Endothelial cell of umbilical vein (primary cell): ENCODE measurements at places on chromosomes 3 and 15. TPM values are rescaled to one million over a fixed set of nuclear protein-coding genes. Genes with fewer than 3 reads are reported as not detected.

DNA sequence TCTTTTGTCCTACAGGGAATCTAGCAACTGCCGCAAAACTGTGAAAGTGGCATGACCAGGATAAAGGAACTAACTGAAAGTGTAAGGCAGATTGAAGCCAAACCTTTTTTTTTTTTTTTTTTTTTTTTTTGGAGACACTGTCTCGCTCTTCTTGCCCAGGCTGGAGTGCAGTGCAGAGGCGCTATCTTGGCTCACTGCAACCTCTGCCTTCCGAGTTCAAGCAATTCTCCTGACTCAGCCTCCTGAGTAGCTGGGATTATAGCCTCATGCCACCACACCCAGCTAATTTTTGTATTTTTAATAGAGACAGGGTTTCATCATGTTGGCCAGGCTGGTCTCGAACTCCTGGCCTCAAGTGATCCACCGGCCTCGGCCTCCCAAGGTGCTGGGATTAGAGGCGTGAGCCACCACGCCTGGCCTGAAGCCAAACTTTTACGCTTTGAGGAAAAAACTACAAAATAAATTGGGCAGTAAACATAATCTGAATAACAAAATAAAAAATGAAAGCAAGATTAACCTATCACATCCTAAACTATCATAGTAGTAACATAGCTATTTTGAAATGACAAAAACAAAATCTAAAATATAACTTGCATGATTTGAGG, 9.7 kb downstream of the SLTM start:
- no peak for DNase-seq

GRCh38 chr3:125367403-125368230, 7.5 kb downstream of the ZNF148 start:
- no peak for DNase-seq

Gene HYAL1
- total RNA-seq = 1.6 and 2.2 TPM in 2 replicates

DNA sequence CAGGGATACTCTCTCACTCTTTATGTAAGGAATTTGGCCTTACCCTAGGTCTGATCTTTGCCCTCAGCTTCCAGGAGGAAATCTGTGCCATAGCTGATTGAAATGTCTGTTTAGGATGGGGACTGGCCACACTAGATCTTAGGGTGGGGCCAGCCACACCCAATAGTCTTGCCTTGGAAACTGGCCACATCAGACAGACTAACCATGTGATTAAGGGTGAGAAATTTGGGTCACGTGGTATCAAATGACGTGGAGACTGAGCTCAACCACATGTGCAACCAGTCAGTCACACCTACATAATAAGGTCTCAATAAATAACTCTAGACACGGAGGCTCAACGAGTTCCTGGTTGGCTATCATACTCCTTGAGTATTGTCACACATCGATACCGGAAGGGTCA, 113.5 kb downstream of the CNTN3 start:
- no peak for DNase-seq

DNA sequence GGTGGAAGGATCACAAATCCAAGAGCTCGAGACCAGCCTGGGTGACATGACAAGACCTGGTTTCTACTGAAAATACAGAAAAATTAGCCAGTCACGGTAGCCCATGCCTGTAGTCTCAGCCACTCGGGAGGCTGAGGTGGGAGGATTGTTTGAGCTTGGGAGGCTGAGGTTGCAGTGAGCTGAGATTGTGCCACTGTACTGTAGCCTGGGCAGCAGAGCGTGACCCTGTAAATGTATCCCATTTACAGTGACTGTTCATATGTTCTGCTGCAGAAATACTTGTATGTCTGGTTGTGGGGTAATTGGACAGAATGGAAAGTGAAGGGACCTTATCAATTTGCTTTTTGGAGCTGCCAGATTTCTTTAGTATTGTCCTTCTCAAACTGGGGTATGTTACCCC, 24.9 kb downstream of the ATG7 start:
- no peak for DNase-seq

DNA sequence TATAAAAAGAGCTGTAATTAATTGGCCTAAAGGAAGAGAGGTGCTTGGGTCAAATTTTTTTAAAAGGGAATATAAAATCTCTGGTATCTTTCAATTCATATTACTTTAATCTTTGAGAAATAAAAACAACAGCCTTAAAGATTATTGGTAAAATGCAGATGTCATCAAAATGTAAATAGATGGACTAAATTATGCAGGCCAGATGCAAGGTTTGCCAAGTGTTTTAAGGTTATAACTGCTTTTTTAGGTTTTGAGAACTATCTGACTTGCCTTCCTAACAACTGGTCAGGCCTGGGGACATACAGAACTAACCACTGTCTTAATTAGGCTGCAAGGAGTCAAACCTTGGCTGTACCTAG, 20.0 kb upstream of the OR5H1 start:
- no peak for DNase-seq

Gene CYP1A1
- total RNA-seq = 5.8 and 7.6 TPM in 2 replicates

GRCh38 chr15:71151081-71151480, 35.8 kb downstream of the THSD4 start:
- DNase-seq = no peak

DNA sequence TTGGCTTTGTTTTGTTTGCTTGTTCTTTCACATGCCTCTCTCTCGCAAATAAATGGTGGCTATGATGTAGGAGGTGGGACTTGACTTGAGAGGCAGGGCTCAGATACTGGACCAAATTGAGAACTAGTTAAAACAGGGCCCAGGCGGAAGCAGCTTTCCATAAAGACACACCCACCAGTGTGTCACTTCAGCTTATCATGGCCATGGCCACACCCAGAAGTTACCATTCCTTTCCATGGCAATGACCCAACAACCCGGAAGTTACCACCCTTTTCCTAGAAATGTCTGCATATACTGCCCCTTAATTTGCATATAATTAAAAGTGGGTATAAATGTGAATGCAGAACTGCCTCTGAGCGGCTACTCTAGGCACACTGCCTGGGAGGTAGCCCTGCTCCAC, 62.6 kb upstream of the CNTN4 start:
- DNase-seq = no peak

Gene MESP1
- 1.0 and 1.7 TPM in 2 replicates for total RNA-seq

Gene RBMS3
- 37.3 and 42.3 TPM in 2 replicates for total RNA-seq

DNA sequence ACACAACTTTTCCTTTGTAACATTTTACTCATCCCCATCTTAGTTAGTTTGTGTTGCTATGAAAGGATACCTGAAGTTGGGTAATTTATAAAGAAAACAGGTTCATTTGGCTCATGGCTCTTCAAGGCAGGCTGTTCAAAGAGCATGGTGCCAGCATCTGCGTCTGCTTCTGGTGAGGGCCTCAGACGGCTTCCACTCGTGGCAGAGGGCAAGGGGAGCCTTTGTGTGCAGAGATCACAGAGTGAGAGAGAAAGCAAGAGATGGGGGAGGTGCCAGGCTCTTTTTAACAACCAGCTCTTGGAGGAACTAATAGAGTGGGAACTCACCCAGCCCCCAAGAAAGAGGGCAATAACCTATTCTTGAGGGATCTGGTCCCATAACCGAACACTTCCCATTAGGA, 23.1 kb downstream of the PLA2G4F start:
- DNase-seq = no peak

- DNase-seq = peak; percentile 88
Measured at GRCh38 chr3:152298393-152299248, 29.9 kb downstream of the MBNL1 start.

DNA sequence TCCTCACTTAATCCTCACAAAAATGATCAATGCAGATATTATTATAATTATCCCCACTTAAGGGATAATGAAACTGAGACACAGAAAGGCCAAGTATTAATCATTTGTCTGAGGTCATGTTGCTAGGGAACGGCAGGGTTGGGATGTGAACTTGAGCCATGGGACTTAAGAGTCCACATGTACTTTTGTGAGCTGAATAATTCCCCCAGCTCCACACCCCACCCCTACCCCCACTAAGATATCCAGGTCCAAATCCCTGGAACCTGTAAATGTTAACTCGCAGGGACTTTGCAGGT, 290.5 kb upstream of the GADL1 start:
- no peak for DNase-seq

DNA sequence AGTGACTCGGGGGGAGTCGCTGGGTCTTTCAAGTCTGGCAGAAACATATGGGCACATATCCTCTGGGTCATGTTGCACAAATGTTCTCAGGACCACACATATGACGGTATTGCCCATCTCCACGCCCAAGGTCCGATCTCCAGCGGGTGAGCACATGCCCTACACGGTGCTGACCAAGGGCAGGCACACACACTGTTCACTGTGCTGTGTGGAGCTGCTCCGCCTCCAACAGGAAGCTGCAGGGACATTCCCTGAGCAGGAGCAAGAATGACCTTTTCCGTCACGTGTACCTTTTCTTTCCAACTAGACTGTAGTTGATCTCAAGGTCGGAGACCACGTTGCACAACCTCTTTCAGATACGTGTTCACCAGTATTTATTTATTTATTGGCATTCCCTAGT, 41.7 kb upstream of the B3GNT5 start:
- DNase-seq = no peak

- no peak for DNase-seq
Measured at GRCh38 chr15:88908697-88909621, 4.2 kb downstream of the MFGE8 start.

GRCh38 chr15:77738038-77738370, 105.3 kb upstream of the LINGO1 start:
- DNase-seq = no peak

DNA sequence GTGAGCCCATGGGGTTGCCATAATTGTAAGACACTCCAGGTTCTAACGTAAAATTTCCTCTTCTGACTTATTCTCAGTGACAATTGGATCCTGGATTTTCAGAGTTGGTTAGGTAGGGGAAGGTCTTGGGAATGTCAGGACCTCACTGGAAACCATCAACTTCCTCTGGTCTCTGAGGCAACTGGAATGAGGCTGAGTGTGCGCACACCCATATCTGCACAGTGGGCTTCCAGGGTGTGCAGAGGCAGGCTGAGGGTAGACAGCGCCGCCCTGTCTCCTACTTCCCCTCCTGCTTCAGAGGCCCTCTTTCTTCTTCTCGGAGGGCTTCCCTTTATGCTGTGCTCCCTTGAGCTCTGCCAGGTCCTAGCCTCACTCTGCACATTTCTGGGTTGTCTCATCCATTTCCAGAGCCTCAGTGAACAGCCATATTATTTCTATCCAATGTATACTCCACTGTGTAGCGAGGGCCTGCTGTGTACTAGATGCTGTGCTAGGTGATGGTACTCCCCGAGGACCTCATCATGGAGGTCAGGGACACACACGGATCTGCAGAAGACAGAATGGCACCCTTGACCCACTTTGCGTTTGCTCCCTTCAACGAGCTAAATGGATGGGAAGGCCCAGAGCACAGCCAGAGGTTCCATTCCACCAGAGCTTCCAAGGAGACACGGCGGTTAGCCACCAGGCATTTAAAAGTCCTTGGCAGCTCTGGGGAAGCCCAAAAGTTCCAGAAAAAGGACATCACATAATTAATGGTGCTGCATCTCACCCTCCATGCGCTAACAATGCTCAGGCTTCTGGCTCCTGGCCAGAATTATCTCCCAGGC, 18.3 kb downstream of the ACAA1 start:
- DNase-seq = no peak

DNA sequence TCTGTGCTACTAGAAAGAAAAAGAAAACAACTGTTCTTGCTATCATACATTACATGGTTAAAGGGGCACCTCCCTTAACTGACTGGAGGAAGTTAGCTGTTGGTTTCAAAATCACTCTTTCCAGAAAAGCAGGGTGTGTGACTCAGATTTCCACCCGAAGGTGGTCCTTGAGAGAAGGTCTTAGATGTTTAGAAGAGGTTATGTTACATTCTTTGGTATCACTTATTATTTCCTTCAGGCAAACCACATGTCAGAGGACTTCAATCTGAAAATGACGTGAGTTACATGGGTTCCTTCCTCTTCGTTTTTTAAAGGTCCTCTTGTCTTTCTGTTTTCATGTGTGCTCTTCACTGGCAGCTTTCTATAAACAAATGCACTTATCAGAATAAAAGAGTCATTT, 307.9 kb upstream of the CBLB start:
- peak; percentile 5 for DNase-seq

GRCh38 chr3:187833799-187834578, 88.7 kb upstream of the BCL6 start:
- no peak for DNase-seq

Gene ZNF385D
- not detected in 2 replicates for total RNA-seq

DNA sequence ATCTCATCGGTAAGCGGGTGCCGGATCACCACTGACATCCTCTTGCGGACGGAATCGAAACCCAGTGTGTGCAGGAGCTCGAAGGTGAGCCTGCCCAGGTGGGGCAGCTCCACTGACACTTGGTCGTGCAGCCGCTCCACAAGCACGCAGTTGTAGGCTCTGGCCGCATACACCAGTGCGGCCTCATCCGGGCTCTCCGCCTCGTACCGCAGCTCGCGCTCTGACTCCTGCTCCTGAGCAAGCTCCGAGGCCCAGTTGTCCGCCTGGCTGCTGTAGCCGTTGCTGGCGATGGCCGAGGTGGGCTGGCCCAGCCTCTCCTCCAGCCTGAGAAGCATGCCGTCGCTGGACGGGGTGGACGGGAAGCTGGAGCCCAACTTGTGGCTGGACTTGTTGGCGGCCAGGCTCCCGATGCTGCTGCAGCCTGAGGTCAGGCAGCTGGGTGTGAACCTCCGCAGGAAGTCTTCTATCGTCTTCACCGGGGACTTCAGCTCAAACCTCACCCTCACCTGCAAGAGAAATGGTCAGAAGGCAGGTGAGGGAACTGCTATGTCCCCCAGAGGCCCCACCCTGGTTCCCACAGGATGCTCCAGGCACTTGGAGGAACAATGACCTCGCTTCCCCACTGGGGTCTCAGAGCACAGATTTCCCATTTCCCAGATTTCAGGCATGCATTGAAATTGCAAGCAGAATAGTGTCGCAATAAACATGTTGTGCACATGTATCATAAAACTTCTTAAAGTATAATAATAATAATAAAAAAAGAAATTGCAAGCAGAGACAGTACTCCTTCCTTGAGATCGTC, 149.2 kb downstream of the ATP10A start:
- no peak for DNase-seq

Gene KLHL6
- total RNA-seq = 12.6 and 14.8 TPM in 2 replicates

DNA sequence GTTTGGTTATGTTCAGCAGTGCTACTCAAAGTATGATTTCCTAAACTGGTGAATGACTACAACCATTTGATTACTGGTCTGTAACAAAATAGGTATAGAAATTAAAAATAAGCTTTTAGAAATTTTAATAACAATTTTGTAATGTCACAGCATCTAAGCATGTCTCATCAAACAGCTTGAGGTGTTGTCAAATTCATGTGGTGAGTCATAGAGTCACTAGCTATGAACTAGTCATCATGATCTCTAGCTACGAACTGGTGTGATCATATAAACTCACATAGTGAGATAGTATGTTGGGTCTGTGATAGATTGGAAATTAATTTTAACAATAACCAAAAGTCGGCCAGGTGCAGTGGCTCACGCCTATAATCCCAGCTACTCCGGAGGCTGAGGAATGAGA, 213.9 kb upstream of the RBMS3 start:
- DNase-seq = peak; percentile 6

- DNase-seq = no peak
Measured at GRCh38 chr3:49872801-49873281, 3.1 kb upstream of the CAMKV start.

DNA sequence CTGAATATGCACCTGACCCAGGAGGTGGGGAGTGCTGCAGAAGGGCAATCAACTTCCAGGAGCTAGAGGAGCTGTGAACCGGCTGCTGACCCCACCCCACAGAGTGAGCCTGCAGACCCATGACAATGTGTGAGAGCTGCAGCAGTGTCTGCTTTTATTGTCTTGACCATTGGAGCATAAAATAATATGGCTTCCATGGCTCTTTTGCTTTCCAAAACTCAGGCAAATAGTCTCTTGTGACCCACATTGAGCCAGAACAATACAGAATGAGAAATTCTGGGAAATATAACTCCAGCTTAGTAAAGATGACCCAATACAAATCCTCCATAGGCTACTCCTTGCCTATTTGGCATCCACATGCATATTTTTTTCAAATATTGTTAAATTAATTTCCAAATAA, 309.6 kb downstream of the PYDC2 start:
- no peak for DNase-seq

- no peak for DNase-seq
Measured at GRCh38 chr15:35671197-35671596, 125.2 kb upstream of the DPH6 start.

Gene ZBBX
- not detected in 2 replicates for total RNA-seq
